ENCODE measurements at places on chromosomes 16 and 17.
A peak's percentile ranks its signal among the peaks of the same experiment; 100 is the strongest.

GRCh38 chr17:58323366-58324055, 5.1 kb downstream of the TSPOAP1 start:
- no peaks in the 10 kb centered on the region for H3K27me3 ChIP-seq
- H3K36me3 ChIP-seq: no peaks in the 10 kb centered on the region
- no peak overlapping the region for H3K4me3 ChIP-seq
- ATAC-seq: no peak

GRCh38 chr17:67245694-67246402, 852 bp upstream of the HELZ start:
- peaks cover 6% of the 10 kb centered on the region for H3K36me3 ChIP-seq
- peak; percentile 32 for ATAC-seq
- peak overlapping the region; percentile 77 for H3K27ac ChIP-seq
- H3K4me3 ChIP-seq: peak overlapping the region; percentile 83
- peaks cover 20% of the 10 kb centered on the region for H3K27me3 ChIP-seq

GRCh38 chr16:56617212-56618085, 8.1 kb upstream of the MT1E start:
- H3K27me3 ChIP-seq: peaks cover 34% of the 10 kb centered on the region
- no peak overlapping the region for H3K27ac ChIP-seq
- peak; percentile 50 for ATAC-seq
- H3K36me3 ChIP-seq: no peaks in the 10 kb centered on the region
- H3K4me3 ChIP-seq: peak overlapping the region; percentile 51

DNA sequence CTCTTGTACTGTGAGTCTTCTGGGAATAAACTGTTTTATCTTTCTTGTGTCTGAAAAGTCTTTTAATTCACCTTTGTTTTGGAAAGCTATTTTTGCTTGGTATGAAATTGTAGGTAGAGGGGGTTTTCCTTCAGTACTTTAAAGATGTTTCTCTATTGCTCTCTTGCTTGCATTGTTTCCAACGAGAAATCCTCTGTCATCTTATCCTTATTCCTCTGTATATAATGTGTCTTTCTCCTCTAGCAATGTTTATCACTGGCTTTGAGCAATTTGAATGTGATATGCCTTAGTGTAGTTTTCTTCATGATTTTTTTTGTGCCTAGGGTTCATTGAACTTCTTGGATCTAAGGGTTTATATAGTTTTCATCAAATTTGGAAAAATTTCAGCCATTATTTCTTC, 96.3 kb downstream of the CDK5R1 start:
- H3K27ac ChIP-seq: no peak overlapping the region
- peaks cover 25% of the 10 kb centered on the region for H3K36me3 ChIP-seq
- no peak for ATAC-seq
- no peaks in the 10 kb centered on the region for H3K4me1 ChIP-seq
- H3K27me3 ChIP-seq: no peaks in the 10 kb centered on the region
- no peak overlapping the region for H3K4me3 ChIP-seq

DNA sequence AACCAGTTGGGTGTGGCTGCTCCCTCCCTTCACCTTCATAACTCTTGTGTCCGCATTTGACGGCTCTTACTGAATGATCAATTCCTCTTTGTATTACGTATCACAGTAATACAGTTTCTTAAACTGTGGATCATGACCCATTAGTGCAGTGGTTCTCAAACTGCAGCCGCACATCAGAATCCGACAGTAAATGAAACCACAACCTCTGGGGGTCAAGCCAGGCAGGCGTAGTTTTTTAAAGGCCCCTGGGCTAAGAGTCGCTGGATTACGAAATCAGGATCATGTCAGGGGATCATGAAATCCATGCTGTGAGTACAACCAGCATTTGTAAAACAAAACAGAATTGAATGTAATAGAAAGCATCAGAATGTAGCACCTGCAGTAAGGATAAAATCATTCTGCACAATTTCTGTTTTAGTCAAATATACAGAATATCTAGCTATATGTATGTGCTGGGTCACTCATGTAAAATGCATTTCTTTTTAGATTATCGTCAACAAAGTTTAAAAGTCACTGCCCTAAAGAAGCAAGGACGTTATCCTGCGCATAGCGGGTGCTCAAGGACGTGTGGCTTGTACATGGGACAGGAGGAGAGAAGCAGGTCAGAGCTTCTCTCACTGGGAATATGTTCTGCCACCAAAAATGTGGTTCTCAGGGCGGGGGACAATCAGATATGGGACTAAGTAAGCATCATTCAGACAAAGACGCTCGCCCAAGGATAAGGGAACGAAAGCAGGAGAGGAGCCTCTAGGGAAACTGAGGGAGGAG, 113.1 kb downstream of the ZFHX3 start:
- H3K4me1 ChIP-seq: peaks cover 25% of the 10 kb centered on the region
- no peak for ATAC-seq
- no peaks in the 10 kb centered on the region for H3K27me3 ChIP-seq

- H3K4me3 ChIP-seq: no peak overlapping the region
- no peak for ATAC-seq
- H3K27me3 ChIP-seq: no peaks in the 10 kb centered on the region
Measured at GRCh38 chr17:35817196-35817595, 7.9 kb downstream of the TAF15 start.
